ENCODE measurements at places on chromosomes 16 and 17. TPM values are rescaled to one million over a fixed set of nuclear protein-coding genes. Genes with fewer than 3 reads are reported as not detected.

DNA sequence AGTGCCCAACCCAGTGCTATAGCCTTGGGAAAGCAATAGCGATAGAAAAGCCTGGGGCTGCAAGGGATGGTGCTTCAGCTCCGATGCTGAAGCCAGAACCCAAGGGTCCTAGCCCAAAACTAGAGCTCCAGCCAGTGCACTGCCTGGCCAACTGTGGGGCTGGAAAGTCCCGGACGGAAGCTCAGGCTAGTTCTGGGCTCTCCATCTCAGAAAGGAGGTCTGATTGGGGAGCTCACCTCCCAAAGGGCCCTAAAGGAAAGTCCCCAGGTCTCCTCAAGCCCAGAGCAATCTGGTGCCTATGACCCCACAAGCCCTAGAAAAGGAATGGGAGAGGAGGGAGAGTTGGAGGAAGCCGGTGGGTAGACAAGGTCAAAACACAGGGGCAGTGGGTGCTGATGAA, 2.0 kb upstream of the ABCC3 start:
- DNase-seq, result no peak

DNA sequence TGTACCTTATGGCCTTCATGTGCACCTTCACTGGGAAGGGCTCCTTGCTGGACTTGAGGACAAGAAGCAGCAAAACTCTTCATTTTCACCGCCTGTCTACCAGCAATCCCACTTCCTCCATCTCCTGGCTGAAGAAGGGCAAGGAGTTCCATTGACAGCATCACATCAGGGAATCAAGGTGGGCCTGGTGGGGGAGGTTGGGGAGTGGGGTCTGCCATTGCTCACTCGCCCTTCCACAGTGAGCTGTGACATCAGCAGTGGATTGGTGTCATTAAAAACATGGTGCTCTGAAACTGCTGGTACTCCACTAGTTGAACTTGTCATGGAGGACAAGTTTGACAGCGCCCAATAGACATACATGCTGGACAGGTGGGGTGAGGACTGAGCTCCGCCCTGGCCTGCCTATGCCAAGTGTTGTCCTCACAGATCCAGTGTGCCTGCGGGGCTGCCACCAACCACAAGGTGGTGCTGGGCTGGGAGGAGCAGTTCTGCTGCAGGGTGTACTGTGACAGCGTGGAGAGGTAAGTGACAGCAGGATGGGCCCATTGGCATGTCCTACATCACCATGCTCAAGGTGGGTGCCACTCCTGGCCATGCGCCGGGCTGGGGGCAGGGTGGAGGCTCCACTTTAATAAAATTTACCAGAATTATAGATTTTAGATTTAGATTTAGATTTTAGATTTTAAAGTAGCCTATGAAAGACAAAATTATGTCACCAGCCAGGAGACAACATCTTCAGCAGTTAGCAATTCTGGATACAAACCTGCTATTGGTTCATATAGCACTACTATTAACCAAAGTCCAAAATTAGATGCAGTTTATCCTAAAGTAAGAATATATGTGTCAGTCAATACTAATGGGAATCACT, 1729.1 kb downstream of the TP53TG3F start:
- DNase-seq, result no peak

- DNase-seq, result no peak
These were observed 9.7 kb upstream of the CIAO3 start for GRCh38 chr16:750485-750884.

- DNase-seq, result no peak
These were observed 639.3 kb downstream of the KCNJ2 start for GRCh38 chr17:70808596-70808995.

- no peak for DNase-seq
These were observed 10.5 kb upstream of the ITGAD start for GRCh38 chr16:31382485-31383161.

The PKMYT1 gene
- 20.6 TPM for polyA plus RNA-seq

DNA sequence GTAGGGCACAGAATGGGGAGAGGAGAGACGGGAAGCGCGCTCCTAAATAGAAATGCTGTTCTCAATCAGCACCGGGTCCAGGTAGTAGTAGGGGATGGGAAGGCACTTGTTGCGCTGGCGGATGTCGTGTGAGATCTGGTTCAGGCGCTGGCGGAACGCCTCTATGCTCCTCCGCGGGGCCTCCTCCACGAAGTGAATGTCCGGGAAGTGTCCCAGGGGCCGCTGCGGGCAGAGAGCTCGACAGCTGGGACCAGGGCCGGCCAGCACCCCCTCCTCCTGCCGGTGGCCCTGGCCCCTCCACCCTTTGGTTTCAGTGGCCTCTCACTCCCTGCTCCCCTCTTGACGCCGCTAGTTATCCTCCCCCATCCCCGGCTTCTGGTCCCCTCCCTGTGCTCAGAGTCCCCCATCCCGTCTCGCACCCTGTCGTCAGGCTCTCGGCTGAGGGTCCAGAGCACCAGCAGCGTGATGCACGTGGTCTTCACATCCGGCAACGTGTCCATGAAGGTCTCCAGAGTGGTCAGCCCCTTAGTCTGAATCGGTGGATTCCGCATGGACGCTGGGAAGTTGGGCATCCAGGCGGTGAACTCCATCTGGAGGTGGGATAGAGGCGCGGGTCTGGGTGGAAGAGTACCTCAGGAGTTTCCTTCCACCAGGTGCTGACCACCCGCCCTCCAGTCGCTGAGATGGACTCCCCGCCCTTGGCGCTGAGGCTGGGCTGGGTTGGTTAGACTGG, 14.6 kb downstream of the ALOX12B start:
- no peak for DNase-seq

GRCh38 chr17:5819921-5820685, 235.8 kb upstream of the NLRP1 start:
- no peak for DNase-seq

GRCh38 chr17:60139438-60140285, 10.1 kb upstream of the CA4 start:
- DNase-seq, result no peak

DNA sequence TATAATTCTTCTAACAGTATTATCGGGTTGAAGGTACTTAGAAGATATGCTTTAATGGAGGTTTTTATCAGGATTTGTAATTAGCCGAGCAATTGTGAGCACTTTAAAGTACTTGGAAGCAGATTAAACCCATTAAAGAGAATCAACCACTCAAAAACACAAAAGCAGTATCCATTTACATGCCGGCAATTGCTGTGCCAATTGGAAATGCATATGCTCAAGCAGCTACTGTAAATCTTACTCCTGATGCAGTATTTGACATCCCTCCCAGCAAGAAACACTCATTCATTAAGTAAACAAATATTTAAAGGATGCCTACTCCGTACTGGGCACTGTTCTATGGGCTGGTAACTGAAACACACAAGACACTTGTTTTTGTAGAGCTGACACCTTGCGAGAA, 11.4 kb upstream of the CCL1 start:
- no peak for DNase-seq

The TADA2A gene
- 25.3 TPM for polyA plus RNA-seq

- DNase-seq, result no peak
These were observed 1.5 kb downstream of the CRHR1 start for GRCh38 chr17:45785480-45786193.

DNA sequence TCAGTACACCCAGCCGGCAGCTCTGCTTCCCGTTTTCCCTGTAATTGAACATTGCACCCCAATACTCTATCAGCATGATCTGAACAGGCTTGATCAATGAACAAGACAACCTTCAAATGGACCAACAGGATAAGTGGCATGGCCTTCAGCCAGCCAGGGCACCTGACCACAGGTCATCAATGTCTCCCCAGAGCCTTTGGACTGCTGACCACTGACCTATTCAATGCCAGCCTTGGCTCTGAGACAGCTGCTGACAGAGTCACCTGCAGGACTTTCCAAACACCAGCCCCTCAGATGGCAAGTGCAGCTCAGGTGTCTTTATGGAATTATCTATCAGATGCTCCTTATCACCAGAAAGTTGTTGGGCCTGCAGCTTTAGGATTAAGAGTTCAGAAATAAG, 462.9 kb upstream of the ASIC2 start:
- DNase-seq, result no peak

Measured in left renal cortex interstitium (tissue), 4 donors.